ENCODE measurements at places on chromosomes 2 and 18.

- DNase-seq = no peak
Measured at GRCh38 chr2:197500503-197501131, 438 bp downstream of the HSPE1 start.

- no peak for DNase-seq
Measured at GRCh38 chr2:8633186-8633734, 48.6 kb upstream of the ID2 start.

DNA sequence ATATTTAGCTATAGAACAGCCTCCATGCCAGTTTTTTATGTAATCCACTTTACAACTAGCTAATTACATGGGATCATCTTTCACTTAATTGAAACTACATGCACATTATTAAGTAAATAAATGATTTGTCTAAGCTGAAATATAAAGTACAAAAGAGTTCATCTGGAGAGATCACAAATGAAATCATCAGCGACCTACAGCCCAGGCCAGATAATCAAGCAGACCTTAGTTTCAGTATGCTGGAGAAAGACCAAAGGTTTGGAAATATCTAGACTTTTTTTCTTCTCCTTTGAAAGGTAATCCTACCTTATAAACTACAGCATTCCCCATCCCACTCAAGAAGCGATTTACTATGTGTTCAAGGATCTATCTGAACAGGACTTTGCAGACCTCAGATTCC lies 26.5 kb downstream of the FIGN start:
- DNase-seq = no peak

DNA sequence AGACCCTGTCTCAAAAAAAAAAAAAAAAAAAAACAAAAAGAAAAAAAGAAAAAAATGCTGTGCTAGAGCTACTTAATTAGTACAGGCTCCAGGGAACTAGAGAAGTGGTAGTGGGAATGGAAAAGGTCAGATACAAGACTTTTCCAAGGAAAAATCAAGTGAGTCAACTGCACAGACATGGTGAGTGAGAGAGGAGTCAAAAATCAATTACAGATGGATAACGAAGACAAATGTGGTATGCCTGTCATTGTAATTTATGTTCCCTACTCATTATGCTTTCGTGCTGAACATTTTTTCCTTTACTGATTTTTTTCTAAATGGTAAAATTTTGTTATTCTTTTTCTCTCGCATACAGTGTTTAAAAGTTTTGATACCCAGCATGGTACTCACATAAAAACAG lies 111.5 kb downstream of the MDH1 start:
- no peak for DNase-seq

DNA sequence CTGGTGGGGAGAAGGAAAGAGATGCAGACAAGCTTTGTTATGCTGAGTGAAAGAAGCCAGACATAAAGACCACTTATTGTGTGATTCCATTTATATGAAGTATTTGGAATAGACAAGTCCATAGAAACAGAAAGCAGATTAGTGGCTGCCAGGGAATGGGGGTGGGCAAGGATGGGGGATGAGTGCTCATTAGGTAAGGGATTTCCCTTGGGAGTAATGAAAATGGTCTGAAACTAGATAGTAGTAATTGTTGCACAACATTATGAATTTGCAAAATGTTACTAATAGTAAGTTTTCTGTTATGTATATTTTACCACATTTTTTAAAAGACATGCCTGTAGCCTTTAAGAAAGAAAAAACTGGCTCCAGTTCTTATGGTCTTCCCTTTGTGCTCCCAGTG lies 154.9 kb downstream of the LNPK start:
- no peak for DNase-seq

DNA sequence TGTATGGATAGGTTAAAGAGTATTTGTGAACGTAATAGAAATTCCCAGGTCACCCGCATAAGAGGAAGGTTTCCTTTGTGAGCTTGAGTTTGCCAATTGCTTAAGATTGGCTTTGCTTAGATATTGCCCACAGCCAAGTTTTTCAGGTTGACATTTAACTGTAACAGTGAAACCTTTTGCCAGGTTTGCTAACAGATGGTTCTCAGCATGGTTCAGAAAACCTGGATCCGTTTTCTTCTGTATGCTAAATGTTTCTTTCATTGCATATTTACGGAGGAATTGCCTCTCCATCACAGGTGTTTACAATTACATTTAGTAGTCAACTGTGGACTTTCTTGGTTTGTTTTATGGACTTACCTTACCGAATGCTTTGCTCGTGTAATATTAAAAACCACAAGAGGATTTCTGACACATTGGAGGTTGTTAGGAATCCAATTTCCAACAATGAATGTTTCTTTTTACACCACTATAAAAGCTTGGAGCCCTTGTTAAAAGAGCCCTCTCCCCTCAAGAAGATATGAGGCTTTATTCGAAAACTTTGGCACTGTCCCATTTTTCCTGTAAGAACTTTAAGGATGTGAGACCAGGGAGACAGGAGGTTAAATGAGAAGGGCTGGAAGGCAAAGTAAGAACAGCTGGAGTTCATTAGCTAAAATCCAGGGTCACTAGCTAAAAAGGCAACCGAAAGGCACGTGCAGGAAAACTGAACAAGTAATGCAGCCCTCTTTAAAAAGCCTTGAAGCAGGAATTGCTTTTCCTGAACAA lies 7.8 kb downstream of the CDK15 start:
- no peak for DNase-seq

DNA sequence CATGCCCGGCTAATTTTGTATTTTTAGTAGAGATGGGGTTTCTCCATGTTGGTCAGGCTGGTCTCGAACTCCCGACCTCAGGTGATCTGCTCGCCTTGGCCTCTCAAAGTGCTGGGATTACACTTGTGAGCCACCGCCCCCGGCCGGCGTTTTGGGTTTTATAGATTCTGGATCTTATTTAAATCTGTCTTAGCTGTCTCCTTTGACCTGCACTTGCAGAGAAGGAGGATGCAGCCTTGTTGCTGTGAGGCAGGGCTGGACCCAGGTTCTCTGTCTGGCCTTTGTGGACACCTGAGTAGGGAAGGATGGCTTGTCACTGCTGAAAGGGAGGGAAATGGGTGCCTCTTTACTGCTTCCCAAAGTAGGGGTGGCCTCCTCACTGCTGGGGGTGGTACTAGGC lies 83.0 kb upstream of the HS6ST1 start:
- no peak for DNase-seq

DNA sequence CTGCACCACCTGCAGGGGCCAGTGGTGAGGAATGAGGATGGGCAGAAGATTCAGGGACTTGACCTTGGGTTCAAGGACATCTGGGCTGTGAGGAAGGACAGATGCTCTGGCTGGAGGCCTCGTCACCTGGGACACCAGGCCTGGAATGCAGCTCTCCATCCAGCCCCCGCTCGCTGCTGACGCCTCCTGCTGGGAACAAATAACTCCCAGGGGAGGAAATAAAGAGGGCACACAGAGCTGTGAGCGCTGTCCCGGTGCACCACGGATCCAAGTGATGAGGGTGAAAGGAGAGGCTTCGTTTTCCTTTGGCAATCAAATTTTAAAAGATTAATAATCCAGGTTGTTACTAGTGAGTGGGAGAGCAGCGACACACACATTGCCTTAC lies 368.0 kb upstream of the MYT1L start:
- no peak for DNase-seq

GRCh38 chr2:240469740-240470139 lies 34.3 kb downstream of the GPC1 start:
- DNase-seq = no peak

DNA sequence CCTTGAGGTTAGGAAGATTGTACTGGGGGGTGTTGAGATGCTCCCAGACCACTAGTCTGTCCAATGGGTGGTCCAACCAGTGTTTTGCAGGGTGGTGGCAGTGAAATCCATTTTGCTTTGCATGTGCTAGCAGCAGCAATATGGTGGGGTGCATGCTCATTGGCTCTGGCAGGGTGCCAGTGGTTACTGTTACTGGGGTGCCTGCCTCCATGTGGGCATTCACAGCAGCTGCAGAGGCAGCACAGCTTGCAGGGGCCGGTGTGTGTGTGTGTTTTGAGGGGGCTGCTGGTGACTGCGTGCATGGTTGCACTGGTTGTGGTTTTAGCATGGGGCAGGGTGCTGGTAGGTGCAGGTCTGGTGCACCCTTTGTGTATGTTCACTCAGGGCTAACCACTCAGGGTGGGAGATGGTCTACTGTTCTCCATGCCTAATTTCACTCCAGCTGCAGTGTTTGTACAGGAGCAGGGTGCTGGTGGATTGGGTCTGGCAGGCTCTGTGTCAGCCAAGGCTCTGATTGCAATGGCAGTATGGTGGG lies 265.4 kb downstream of the NUP35 start:
- DNase-seq = no peak

DNA sequence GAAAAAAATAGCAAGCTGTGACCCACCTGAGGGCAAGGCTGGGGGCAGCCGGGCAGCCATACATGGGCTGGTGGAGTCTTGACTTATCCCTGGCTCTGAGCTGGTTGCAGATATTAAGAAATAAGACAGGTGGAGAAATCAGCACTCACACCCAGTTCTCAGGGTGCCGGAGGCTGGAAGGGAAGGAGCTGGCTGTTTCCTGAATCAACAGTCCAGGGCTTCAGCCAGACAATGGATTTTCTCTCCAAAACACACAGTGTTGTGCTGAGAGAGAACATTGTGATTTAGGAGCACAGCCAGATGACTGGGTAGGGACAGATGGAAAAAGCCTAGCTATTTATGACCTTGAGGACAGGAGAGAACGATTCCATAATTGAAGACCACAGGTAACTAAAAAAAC lies 208.8 kb downstream of the LDLRAD4 start:
- DNase-seq = no peak

DNA sequence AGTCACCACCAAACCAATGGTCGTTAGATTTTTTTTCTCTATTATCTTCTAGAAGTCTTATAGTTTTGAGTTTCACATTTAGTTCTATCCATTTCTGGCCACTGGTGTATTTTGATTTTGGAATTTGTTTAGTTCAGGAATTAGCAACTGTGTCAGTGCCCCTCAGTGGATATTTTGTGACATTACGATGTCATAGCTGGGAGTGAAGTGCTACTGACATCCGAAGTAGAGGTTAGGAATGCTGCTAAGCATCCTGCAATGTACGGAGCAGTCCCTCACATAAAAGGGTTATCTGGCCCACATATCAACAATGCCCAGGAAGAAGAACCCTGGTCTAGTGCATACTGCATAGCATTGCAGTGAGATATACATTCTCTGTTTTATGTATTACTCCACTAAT lies 157.4 kb upstream of the RGPD4 start:
- no peak for DNase-seq

DNA sequence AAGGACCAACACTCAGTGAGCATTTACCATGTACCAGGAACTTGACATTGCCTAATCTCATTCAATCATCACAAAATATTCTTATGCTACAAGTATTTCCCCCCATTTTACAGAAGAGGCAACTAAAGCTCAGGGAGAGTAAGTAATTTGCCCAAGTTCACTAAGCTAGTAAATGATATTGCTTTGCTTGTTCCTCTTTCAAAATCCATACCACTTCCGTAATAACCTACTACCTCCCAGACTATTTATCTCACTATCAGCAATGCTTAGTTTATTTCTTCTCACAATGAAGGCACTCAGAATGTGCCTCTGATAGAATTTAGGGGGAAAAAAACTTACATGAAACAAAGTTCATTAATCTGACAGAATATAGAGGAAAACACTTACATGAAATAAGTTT lies 1070.9 kb upstream of the FANCL start:
- no peak for DNase-seq

GRCh38 chr18:36420826-36421225 lies 123.3 kb downstream of the FHOD3 start:
- DNase-seq = no peak

- DNase-seq = no peak
Measured at GRCh38 chr18:78975292-78975691, 4.3 kb upstream of the SALL3 start.
